Stimulated activated CD4-positive, alpha-beta T cell treated with anti-CD3 and anti-CD28 coated beads, TNF-alpha, amount 100 ng/mL, for 4 hours (primary cell): ENCODE measurements at places on chromosomes 4 and X.

DNA sequence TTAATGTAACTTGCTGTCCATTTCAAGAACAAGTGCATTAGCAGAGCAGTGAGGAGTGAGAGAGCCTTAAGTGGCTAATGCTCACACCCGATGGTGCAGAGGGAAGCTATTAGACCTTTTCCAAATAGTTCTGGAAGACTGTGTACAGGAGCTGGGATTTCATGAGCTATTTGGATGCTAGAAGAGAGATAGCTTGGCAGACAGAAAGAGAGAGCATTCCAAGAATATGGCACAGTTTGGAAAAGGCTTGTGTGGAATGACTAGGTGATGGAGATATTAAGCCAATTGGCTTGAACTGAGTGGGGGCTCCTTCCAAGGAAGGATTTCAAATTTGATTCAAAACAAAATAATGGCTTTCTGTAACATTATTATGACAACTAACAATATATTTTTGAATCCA lies 1097.2 kb upstream of the TENM3 start:
- no peak for DNase-seq

DNA sequence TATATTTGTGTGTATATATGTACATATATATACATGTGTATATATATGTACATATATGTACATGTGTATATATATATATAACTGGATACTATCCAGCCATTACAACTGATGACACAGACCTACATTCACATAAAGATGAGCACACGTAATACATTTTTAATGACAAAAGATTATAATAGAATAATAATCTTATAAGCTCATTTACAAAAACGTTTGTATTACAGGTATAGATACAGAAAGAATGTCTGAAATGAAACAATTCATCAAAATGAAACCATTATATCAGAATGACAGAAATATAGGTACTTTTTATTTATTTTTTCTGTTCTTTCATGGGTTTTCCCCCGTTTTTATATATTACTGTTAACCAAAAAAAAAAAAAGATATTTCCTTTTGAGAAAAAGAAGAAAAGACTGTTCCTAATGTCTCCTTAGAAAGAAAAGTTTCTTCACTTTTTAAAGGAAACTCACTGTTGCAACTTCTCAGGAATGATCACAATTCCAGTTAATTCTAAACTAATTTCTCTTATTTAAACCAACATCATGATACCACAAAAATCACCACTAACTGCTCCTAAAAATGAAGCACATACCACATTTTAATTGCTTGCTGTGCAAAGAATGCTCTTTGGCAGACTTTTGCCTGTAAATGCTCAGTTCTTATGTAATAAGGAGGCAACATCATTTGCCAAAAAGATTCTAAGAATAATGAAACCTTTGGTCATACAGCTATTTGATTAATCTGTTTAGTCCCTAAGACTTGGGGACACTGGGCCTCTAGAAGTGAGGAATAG lies 18.9 kb downstream of the LEF1 start:
- DNase-seq = no peak

DNA sequence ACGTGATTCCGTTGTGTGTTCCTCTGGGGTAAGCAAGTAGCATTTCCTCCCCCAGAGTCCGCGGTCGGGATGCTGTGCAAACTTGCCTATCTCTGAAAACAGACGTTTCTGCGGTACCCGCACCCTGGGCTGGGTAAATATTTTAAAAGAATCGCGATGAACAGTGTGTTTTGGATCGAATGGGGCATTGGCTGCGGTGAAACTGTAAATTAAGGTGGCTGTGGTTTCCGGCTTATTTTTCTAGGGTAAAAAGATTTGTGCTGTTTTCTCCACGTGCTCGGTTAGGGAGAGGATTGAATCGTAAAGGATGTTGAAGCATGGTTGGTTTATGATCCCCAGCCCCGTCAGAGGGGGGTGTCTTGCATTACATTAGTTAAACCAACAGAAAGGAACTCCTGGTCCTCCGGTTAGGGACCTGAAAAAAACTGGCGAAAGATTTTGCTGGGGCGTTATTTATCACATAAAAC lies 1.2 kb downstream of the HHIP start:
- DNase-seq = no peak

DNA sequence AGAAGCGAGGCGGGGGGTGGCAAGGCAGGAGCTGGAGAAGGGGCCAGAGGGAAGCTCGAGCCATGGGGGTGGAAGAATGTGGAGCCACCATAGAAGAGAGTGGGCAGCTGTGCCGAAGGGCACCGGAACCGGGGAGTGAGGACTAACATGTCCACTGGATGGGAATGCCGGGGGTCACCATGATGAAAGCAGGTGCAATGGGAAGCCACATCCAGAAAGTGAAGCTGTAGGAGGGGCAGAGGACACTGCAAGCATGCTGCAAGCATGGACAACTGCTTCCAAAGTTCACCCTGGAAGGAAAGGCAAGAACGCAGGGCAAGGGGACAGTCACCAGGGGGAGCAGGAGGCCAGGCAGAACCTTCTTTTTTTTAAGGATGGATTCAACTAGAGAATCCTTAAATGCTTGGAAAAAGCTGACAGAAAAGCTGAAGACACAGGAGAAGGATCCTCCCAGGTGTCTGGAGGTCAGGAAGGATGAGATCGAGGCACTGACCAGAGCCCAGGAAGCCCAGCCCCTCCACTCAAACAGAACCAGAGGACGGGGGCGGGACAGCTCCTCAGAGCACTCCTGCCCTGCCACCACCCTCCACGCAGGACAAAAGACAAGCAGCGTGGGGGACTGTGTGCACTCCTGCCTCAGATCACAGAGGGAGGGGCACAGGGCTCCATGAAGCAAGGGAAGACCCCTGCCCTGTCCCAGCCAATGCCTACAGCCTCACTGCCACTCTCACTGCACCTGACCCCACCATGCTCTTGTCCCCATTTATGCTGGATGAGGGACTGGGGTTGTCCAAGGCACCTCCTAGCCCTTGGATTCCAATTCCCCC lies 169.2 kb downstream of the AFAP1 start:
- no peak for DNase-seq

DNA sequence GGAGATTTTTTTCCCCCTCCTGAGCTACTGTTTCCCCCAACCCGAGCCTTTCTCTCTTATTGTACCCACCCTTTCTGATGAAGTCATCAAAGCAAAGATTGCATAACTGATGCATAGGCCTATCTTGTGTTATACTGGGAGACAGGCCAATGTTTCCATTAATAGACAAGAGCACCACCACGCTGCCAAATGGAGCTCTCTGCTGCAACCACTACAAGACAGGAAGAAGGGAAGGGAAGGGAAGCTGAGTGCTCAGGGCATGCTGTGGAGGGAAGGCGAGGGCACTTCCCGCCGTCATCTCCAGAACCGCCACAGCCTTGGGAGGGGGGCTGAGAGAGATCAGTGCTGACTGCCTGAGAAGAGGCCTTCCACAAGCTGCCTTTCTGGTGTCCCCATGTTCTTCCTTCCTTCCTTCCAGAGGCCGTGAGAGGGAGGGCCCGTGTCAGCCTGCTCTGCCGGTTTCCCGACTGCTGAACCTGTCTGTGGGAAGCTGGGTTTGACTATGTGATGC lies 75.0 kb downstream of the MGST2 start:
- no peak for DNase-seq

- no peak for DNase-seq
Observed at GRCh38 chr4:15906020-15906443, 32.5 kb downstream of the FGFBP1 start.

DNA sequence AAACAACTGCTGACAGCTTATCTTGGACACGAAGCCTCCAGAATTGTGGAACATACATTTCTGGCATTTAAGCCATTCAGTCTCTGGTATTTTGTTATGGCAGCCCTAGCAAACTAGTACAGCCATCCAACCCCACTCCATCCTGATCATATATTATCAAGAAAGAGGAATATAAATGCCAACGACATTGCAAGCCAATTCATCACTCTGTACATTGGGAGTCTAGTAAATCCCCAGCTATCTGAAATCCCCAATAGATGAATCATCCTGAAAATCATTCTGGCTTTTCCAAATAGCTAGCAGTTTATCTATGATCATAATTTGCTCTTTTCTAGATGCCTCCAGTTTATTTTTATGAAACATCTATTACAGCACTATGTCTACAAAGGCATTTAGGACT lies 41.1 kb downstream of the FRMD7 start:
- no peak for DNase-seq

GRCh38 chrX:136193771-136194170 lies 46.4 kb downstream of the FHL1 start:
- no peak for DNase-seq

GRCh38 chrX:39718981-39719380 lies 378.8 kb downstream of the BCOR start:
- no peak for DNase-seq

DNA sequence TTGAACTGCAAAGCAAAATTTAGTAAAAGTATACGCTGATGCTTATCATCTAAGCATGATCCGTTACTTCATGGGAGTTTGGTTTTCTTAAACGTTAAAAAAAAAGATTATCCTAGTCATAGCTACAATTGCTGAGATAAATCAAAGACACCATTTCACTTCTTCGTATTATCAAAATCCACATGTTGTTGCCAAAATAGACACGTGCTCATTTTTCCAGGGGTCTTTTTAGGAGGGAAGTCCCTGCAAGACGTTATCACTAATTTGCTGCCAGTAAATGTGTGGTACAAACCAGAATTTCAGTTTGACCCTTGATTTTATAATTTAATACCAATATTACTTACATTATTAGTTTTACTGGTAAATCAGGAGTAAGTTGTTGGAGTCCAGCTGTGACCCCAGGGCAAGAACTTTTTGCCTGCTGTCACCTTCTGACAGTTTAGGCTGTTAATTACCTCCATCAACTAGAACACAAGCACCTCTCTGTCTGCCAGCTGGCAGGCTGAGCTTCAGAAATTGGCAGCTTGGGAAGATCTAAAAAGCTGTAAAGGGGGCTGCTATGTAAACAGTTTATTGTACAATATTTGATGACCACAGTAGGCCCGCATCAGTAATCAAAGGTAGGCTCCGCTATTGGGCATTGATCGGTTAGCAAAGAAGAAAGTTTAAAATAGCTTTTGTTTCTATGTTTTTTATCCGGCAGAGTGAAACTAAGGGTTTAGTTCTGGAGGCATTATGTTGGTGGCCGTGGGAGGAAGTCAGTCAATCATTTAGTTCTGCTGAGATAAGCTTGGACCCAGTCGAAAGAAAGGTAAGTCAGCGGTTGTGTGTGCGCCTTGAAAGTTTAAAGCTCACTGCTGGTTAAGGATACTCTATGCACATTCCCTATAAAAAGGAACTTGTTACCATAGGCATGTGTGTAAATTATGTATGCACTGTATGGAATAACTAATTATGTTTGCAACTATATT lies 196.4 kb downstream of the FBXO8 start:
- no peak for DNase-seq

DNA sequence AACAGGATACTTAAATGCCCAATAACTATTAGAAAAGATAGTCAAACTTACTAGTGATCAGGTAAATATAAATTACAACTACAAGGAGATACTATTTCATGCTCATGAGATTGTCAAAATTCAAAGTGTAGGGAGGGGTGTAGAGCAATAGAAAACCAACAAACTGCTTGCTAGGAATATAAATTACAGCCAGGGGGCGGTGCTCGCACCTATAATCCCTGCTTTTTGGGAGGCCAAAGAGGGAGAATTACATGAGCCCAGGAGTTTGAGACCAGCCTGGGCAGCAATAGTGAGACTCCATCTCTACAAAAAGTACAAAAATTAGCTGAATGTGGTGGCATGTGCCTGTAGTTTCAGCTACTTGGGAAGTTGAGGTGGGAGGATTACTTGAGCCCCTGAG lies 556.5 kb upstream of the NR3C2 start:
- no peak for DNase-seq

- DNase-seq = no peak
Observed at GRCh38 chr4:99845708-99846469, 29.3 kb downstream of the DAPP1 start.

- DNase-seq = no peak
Observed at GRCh38 chr4:27276307-27277073, 415.8 kb downstream of the STIM2 start.

DNA sequence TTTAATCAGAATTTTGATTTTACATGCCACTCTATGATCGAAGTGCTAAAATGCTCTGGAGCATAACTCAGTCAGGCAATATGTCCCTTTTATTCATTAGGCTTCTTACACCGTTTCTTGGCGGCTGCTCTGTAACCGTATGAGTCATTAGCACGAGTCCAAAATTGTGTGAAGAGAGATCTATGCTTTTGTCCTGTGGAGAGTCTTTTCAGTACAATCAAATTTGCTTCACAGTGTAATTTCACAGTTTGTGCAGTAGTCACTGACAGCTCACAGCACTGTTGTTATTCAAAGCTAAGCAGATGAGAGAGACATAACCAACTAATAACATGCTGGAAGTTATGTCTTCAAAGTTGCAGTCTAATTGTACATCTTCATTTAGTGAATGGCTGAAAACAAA lies 167.8 kb downstream of the PCDH10 start:
- DNase-seq = no peak

DNA sequence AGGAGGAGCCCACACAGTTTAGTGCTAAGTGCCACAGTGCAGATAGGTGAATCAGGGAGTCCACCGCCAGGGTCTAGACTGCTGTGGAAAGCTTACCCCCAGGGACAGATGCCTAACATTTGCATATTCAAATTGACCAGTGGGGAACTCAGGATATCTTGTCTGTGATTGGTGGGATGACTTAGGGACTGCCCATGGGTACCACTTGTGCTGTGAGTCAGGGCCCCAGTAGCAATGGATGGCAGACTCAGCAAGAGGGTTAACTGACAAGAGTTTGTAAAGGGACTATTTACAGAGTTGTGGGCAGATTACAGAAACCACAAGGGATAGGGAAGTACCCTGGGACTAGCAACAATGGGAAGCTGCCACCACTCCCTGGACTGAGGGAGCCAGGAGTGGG lies 282.1 kb downstream of the BCOR start:
- DNase-seq = no peak

DNA sequence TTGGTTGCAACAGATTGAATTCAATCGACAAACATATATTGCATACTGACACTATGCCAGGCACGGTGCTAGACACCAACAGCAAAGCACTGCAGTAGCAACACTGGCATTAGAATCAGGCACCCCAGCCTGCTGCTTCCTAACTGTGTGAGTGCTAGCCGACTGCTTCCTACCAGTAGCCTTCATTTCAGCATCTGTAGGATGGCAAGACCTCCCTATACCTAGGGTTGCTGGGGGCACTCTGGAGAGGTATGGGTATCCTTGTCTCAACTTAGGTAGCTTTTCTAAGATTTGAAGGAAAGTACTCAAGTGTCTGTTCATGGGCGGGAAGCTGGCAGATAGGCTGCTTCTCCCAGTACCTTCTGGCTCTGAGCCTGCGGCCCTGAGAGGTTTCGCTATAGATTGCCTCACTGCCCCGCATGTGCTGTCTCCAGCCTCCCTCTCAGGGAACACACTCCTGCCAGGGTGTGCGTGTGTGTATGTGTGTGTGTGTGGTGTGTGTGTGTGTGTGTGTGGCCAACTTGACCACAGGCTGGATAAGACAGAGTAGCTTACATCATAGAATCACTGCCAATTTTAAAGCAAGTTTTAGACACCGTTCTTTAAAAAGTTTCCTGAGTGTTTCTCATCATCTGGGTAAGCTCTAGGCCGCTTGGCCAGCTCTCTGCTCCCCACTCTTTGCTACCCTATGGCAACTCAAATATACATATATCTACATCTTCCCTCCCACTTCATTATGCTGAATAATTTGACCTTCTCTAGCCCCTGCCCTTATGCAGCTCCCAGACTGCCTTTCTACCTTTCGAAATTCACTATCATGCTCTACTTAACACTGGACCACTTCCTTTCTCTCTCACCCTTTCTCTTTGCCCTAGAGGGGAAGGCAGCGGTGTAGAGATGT lies 97.0 kb upstream of the PJA1 start:
- DNase-seq = no peak
